ENCODE measurements at places on chromosomes 7 and 10.

DNA sequence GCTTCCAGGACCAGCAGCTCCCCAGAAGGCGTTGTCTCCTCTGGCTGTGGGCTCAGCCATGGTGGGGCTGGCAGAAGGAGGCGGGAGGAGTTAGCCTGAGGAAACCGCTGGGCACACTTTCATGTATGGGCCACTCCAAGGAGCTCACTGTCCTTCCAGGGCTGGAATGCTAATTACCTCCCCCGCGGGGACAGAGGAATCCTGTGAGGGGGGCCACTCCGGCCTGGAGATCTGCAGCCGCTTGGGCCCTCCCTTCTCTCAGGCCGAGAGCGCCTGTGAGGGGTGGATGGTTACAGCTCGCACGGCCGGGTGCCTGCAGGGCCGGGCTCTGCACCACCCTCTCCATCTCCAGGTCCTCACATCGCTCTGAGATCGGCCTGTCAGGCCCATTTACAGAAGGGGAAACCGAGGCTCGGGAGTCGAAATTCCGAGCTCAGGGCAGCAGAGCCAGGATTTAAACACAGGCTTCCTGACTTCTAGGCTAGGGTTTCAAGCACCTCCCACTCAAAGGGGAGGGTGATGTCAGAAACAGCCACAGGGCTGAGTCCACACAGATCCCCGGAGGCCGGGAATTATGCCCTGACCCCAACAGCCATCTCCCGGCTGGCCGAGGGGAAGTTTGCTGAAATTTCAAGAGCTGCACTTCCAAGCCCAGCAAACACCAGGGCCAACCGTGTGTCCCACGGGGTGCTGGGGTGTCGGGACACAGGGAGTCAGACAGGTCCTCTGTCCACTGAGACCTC, 59.1 kb downstream of the PDGFA start:
- no peak for DNase-seq

DNA sequence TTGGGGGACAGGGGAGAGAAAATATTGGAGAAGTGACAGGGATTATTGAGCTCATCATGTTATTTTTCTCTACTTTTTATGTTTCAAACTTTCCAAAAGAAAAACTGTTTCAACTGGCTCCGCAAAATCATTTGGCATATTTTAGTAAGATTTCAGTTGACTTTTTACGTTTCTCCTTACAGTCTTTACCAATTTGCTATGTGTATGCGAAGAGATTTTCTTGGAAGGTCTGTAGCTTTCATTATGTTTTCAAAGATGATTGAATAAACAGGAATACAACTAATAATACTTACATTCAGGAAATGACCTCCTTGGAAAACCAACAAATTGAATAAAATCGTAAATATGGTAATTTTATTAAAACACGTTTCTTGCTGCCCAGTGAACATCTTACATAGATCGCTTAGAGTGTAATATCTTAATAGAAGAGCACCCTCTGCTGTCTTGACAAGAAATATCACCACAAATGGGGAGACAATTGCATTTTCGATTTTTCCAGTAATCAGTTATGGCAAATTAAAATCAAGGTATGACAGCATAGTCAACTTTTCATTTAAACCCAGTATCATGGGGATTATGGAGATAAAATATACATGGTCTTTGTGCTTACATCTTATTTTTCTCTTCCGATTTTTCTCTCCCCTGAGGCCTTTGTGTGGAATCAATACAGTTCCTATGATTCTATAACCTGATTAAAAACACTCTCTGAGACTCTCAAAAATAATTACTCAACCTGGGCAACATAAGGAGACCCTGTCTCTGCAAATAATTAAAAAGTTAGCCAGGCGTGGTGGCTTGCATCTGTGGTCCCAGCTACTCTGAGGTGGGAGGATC, 43.1 kb downstream of the MBL2 start:
- no peak for DNase-seq

GRCh38 chr7:138295049-138295637, 164.9 kb upstream of the TRIM24 start:
- no peak for DNase-seq

GRCh38 chr7:158377800-158378623, 209.6 kb downstream of the PTPRN2 start:
- no peak for DNase-seq

GRCh38 chr10:69337296-69338132, 59.2 kb downstream of the HK1 start:
- no peak for DNase-seq

DNA sequence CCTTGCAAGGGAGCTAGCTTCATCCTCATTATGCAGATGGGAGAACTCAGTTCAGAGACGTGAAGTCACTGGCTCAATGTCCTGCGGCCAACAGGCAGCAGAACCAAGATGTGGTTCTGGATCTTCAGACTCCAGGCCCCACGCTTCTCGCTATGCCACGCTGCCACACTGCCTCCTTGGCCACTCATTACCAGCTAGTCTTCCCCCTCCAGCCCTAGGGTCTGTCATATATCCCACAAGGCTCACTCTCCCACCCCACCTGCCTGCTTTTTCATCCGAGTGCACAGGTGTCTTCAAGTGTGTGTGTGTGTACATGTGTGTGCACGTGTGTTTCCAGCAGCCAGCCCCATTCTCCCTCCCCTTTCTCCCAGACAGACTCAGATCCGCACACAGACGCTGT, 53.4 kb downstream of the DENND2A start:
- DNase-seq, result no peak

- DNase-seq, result no peak
Measured at GRCh38 chr7:27155816-27156507, 513 bp downstream of the HOXA7 start.

DNA sequence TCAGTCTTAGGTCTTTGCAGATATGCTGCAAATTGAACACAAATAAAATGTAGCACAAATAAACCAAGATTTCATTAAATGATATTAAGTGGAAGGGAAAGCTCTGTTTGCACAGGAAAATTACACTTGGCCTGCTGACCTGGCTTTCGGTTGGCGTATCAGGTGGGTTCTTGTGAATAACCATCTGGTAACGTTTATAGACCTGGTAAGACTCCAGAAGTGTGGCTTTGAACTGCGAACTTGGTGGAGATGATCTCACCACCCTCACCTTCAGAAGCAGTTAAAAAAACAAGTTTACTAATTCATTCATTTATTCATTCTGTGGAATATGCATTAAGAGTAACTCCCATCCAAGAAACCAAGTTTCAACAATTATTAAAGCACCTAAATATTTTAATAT, 28.1 kb downstream of the ATE1 start:
- no peak for DNase-seq

DNA sequence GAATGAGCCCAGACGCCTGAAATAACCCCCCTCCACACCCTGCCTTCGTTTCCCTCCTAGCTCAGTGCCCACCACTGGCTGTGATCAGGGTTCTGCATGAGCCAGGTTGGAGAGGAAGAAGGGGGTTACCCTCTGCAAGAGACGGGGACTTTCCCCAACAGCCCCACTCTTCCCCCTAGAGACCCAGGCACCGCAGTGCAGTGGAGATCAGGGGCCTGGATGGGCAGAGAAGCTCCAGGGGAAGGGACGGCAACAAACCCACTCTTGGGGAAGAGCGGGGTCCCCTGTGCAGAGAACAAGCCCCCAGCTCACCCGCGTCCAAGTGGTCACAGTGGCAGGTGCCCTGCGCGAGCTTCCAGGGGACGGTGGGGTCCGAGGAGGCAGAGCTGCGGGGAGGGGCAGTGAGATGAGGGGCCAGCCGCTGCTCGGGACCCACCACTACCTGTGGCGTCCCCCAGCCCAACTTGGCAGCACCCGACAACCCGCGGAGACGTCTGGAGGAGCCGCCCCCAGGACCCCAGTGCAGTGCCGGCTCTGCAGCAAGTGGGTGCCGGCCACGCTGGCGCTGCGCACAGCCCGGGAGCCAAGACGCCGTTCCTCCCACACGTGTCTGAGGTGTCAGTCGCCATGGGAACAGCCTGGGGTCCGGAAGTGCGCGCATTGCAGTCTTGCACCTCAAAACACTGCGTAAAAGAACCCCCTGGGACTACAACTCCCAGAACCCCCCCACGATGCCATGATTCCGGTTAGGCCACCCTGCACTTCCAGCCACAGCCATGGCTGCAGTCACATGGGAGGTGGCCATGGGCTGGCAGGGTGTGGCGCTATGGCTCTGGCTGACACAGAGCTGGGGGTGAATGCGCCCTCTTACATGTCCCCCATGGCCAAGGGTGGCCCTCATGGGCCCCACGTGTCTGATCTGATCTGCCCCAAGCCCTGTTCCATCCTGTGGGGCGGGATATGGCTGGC, 45.8 kb upstream of the WIPI2 start:
- peak; percentile 16 for DNase-seq

DNA sequence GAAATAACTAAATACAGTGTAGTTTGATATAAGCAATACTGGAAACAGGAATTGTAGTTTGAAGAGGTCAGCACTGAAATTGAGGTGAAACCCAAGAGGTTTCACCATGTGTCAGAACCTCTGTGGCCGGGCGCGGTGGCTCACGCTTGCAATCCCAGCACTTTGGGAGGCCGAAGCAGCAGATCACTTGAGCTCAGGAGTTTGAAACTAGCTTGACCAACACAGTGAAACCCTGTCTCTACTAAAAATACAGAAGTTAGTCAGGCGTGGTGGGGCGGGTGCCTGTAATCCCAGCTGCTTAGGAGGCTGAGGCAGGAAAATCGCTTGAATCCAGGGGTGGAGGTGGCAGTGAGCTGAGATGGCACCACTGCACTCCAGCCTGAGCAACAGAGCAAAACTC, 13.7 kb downstream of the AHCYL2 start:
- no peak for DNase-seq

- no peak for DNase-seq
Measured at GRCh38 chr10:12902135-12902572, 99.4 kb downstream of the CCDC3 start.

DNA sequence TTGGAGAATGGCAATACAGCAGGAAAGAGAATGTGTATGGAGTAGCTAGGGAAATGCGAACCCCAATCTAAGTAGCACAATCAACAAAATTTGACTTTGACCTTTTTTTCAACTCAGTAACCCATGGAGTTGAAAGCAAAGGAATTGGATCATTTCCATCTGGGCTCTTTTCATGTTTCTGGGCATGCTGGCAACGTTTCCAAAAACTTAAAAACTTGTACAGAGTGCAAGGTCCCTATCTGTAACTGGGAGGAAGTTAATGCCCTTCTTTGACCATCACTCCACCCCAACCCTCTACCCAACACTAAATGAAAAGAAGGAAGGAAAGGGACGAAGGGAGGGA, 1.3 kb upstream of the HIBADH start:
- DNase-seq, result no peak

DNA sequence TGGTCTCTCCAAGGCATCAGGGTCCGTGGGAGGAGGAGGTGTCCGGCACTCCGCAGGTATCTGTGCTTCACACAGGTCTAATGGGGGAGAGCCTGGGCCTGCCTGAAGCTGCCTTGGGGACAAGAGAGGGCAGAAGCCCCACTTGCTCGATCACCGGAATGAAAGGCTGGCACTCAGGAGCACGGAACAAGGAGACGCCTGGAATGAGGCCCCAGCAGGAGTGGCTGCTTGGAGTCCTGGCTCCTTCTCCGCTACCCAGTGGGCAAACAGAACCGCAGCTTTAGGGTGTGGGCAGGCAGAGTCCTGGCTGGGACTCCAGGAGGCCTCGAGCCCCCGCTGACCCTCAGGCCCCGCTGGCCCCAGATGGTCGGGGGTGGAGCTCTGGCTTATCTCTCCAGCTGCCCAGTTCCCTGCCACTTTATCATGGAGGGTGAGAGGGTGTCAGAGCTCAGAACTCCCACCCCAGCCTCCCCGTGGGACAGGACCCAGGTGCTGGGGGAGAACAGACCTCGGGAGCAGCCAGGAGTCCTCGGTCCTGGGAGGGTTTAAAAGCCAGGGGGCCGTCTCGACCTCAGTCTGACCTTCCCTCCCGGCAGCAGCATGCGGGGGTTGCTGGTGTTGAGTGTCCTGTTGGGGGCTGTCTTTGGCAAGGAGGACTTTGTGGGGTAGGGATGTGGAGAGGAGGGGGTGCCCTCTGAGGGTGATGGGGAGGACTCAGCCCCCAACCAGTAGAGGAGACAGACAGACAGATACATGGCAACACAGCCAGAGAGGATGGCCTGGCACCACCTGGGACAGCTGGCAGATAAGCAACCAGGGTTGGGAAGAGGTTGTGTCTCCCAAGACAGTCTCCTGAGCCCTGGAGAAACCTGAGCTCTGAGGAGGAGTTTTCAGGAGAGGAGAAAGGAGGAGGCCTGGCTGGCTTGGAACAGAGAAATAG, at the start of gene CPA1:
CPA1 (plus strand) TSS at position 574 of the 940 bp plus-strand sequence; CDS start at position 601, 27 bp downstream.
- DNase-seq, result no peak

DNA sequence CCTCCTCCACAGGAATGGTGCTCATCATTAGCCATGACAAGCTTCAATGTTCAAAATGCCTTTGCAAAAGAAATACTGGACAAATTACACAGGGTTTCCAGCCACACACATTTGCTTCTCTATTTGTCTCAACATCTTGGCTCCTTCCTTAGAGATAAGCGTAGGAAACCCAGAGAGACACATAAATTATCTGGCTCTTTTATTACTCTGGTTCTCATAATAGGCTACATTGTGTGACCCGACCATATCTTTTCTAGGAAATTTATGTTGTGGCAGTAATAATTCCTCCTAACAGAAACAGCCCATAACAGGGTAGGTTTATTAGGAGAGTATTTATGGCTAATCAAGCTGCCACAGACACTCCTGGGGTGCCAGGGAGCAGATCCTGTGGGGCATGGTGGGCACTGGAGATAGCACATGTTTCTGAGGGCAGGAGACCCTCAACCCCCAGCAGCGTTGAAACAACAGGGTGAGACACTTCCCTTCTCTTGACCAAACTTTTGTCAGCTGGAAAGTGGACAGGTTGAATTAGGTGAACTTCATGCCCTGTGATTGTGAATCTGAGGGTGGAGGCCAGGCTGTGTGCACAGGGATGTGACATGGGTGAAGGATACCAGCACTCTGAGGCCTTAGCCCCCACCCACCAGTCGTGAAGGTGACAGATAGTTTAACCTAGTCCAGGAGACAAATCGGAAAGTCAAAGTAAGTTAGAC, 295.9 kb upstream of the ZNF32 start:
- DNase-seq, result no peak

DNA sequence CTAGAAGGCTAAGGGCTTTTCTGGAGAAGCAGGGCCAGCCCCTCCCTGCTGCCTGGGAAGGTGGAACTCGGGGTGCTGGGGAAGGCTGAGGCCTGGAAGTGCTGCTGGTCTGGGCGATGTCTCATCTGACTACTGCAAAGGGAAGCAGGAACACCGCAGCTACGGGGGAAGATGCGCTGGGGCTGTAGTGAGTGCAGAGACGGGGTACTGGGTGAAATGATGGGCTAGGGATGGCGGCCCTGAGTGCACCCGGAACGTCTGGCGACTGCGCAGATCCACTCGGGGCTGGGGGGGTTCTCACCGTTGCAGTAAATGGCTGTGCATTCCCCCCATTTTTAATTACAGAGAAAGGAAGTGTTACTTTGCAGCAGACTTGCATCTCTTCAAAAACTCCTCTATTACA, 195.4 kb upstream of the ADARB2 start:
- no peak for DNase-seq

GRCh38 chr10:26439406-26440087, 1.4 kb downstream of the APBB1IP start:
- DNase-seq, result no peak

- DNase-seq, result no peak
Measured at GRCh38 chr7:137904833-137905232, 58.1 kb upstream of the DGKI start.

GRCh38 chr10:124994573-124995473, 52.9 kb downstream of the ZRANB1 start:
- no peak for DNase-seq
